HL-60 (cell line): ENCODE measurements at places on chromosomes 2 and 18.

GRCh38 chr2:217058791-217059755, 199.2 kb upstream of the TNP1 start:
- no peak for DNase-seq

GRCh38 chr2:239912938-239913635, 112.1 kb downstream of the NDUFA10 start:
- no peak for DNase-seq

DNA sequence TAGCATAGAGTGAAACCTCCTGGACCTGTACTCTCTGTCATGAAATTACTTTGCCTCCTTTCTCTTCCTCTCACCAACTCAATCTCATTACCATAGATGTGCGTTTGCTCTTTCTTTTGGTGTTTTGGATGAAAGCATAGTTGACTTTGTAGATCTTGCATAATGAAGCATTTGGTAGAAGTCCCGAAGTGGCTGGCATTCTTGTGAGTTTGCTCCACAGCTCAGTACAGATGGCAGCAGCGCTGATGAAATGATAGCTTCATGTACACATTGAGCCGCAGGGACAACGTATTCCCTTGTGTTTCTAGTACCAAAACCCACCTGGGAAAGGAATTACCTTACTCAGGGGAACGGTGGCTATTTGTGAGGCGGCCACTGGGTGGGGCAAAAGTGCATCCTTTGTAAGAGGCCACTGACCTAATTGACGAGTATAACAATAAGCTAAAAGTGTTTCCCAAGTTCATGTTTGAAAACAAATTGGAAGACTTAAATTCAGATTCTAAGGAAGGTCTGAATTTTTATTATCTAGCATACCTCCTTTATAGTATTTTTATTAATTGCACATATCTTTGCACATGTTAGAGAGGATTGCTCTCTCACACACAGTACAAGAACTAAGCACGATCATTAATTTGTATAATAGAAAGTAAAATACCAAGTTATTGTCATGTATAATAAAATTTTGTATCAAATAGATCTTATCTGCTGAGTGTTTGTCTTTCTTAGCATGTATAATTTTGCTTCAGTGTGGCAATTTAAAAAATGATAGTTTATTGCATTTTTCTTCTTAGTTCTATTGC, 25.4 kb upstream of the CDH7 start:
- no peak for DNase-seq

GRCh38 chr2:69945441-69945840, 16.0 kb downstream of the ASPRV1 start:
- DNase-seq, result peak; percentile 93

GRCh38 chr2:47094511-47095142, 60.5 kb downstream of the STPG4 start:
- DNase-seq, result no peak

- DNase-seq, result no peak
Measured at GRCh38 chr2:238942726-238943300, 94.9 kb downstream of the TWIST2 start.

- DNase-seq, result no peak
Measured at GRCh38 chr2:176986487-176986886, 226.1 kb upstream of the HNRNPA3 start.

DNA sequence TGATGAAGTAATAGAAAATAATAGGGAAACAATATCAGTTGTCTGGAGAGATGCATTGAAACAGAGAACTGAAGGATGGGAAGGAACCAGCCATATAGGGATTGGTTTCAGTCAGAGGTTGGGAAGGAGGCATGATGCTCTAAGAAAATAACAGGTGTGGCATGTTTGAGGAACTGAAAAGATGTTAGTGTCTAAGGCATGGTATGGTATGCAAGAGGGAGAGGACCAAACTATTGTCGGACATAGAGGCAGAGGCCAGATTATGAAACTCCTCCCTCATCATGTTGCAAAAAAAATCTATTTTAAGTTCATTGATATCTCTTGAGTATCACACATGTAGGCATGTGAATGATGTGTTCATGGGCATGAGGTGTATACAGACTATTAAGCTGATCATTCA, 48.9 kb upstream of the EMILIN2 start:
- DNase-seq, result no peak

DNA sequence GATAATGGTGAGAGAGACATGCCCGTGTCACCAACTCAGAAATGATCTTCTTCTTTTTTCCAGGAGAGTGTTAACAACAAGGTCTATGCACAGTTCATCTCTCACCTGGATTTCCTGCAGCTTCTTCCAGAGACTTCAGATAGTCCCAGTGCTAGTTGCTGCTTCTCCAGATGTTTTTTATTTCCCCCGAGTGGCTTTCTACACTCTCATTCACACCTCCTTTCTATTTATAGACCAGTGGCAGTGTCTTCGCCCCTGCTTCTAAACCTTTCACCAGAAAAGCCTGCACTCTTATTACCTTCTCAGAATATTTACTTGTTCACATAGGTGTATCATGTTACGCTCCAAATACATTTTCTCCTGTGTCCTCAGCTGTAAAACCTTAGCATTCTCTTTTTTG, 558.8 kb upstream of the CHAC2 start:
- no peak for DNase-seq

- peak; percentile 44 for DNase-seq
Measured at GRCh38 chr2:172460780-172461201, 33.4 kb downstream of the ITGA6 start.

- DNase-seq, result no peak
Measured at GRCh38 chr18:58578835-58579560, 49.9 kb downstream of the ALPK2 start.

DNA sequence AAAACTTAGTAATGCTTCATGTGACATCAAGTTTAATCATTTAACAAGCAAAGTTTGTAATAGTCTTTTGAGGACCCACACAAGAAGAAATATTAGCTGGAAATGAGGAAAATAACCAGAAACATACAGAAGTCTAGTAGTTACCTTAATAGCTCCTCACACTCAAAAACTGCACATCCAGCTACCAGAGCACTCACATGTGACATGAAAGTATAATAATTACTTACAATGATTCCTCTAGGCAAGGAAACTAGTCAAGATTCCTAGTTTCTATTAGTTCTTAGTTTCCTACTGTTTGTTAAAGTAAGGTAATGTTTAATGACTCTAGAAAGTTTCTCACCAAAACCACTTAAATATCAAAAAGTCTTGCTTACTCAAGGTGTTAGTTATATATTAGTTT, 335.8 kb downstream of the RAD51AP2 start:
- DNase-seq, result no peak

- no peak for DNase-seq
Measured at GRCh38 chr18:7457262-7457661, 109.9 kb upstream of the PTPRM start.

DNA sequence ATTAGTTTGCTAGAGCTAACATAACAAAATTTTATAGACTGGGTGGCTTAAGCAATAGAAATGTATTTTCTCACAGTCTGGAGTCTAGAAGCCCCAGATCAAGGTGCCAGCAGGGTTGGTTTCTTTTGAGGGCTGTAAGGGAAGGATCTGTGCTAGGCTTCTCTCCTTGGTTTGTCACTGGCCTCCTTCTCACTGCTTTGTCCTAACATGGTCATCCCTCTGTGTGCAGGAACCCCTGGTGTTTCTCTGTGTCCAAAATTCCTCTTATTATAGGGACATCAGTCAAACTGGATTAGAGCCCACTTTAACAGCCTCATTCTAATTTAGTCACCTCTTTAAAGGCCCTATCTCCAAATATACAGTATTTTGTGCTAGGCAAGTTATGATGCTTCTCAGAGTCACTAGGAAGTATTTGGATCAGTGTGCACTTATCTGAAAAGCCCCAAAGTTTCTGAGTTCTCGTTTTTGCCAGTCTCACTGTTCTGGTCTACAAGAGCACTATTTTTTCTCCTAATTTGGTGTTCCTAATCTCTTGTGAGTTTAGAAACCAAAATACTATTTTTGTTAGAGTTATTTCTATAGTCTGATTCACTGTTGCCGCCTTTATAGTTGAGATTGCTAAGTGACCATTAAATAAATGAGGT, 29.0 kb downstream of the ZC3H6 start:
- DNase-seq, result no peak

GRCh38 chr18:35694808-35695207, 113.3 kb downstream of the GALNT1 start:
- no peak for DNase-seq

- no peak for DNase-seq
Measured at GRCh38 chr2:113858764-113859163, 31.1 kb upstream of the ACTR3 start.

DNA sequence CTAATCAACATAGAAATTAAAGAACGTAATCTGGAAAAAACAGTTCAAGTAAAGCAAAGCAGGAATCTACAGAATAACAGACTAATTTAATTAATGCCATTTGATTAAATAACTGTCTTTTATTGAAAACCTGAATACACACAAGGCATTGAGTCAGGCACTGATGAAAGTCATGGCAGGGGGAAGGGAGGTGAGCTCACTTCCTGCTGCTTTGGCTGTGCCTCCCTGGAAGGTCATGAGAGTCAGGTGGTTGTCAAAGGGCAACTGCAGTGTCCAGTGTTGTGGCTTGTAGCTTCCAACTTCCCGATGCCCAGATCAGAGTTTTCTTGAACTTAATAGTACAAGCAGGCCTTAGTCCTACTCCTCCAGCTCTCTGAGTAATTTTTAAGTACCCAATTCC, 180.9 kb downstream of the PID1 start:
- no peak for DNase-seq
